ENCODE measurements at places on chromosomes 3 and 15.

GRCh38 chr15:60679256-60679655, 200.3 kb upstream of the ICE2 start:
- DNase-seq: no peak

DNA sequence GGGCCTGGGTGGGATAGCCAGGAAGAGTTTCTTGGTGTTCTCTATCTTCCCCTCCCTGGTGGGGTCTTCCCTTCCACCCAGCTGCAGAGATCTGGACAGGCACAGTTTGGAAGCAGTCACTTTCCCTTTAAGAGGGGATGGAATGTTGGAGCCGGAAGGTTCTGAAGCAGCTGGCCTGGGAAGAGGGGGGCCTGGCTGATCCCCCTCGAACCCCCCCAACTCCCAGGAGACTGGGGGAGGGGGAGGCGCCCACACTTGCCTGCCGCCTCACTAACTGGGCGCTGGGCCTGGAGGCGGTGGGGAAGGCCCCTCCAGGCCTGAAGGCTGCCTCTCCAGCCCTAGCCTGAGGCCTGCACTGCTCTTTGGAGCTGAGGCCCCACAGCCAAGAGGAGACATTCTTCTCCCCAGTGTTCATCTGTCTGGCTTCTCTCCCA, 1.4 kb downstream of the DVL3 start:
- DNase-seq: no peak

GRCh38 chr3:169227911-169228310, 435.6 kb downstream of the MECOM start:
- no peak for DNase-seq

DNA sequence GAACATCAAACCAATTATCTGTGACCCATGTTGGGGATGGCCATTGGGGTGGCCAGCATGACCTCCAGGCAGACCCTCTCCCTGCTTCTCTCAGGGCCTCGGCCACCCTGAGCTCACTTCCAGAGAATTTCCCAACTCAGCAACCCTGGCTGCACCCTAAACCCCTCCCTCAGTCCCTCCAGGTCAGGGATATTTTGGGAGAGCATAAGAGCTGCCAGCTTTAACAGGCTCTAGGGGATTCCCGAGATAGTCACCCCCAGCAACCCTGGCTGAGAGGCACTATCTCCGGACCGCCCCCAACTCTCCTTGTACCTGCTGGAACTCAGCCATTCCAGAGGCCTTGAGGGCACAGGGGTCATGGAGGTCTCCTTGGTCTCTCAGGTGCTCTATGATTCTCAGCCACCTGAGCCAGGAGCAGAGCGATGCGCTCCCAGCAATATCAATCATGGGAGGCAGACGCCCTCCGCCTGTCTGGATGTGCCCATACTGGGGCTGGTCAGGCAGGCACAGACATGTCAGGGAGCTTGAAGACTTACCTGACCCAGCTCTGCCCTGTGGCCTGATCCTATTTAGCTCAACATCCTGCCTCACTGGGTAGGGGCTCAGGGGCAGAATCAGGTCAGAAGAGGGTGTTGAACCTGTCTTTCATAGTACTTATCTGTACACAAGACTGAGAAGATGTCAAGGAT, 34.9 kb upstream of the CILP start:
- DNase-seq: no peak

DNA sequence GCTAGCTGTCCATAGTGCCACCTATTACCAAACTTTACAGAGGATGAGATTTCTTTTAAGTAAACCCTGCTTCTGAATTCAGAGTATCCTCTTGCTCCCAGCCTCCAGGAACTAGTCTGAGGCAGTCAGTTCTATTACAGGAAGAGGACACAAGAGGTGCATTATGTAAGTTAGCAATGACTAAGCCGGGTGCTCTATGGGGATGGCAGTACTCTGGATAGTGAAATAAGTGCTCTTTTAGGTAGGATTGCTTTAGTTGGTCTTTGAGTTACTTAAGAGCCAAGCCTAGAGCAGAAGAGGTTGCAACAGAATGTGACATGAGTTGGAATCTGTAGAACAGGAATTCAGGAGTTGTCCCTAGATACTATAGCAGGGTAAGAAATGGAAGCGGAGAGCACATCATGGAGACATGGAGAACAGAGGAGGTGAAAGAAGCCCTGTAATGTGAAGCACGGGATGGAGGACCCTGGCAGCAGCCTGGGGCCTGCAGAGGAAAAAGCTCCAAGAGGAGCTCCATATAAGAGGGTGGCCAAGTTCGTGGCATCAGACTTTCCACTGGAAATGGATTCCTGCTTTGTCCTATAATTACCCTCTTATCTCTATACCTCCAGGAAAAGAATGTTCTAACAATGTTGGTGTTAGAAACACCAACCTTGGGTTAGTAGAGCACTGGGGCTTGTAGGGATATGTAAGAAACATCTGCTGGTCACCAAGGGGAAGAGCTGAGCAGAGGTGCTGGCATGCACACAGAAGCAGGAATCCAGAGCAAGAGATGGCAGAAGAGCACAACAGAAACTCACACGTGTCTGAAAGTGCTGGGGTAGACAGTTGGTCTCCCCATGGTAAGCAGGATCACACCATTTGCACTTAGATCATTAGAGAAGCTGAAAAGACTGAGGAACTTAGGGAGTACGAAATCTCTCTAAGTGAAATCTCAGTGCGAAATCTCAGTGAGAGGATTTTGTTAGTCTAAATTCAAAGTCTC, 851.1 kb downstream of the FHIT start:
- DNase-seq: no peak

- no peak for DNase-seq
Measured at GRCh38 chr3:152208439-152208838, 60.3 kb upstream of the MBNL1 start.

All from nucleus accumbens (tissue), 56 donors.